Cerebellum (tissue), 4 donors: ENCODE measurements at places on chromosomes 13 and 19. TPM values are rescaled to one million over a fixed set of nuclear protein-coding genes. Genes with fewer than 3 reads are reported as not detected.

SCGB2B2 gene
- 1.6 TPM for total RNA-seq

IRS2 gene
- total RNA-seq, result 8.3 TPM

ZNF723 gene
- not detected for total RNA-seq

PEX11G gene
- total RNA-seq, result 1.4 TPM

FFAR3 gene
- total RNA-seq, result not detected

ADGRL1 gene
- 55.7 TPM for total RNA-seq

GRCh38 chr13:75454497-75454896 is 27.5 kb downstream of the TBC1D4 start:
- DNase-seq, result no peak

DNA sequence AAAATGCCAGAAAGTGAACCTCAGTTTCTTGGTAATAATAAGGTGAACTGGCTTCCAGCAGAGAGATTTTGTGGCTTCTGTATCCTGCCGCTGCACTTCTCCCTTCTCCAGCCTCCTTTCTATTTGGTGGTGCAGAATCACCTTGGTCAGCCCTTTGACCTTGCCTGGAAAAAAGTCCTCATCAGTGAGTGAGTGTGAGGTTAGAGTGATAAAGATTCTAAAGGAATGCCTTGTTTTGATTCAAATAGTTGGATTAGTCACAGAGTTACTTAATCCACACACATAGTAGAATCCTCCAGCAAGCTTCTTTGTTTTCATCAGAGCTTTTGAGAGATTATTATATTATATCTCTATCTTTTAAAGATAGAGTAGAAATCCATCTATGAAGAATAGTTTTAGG is 140.9 kb downstream of the KCNRG start:
- DNase-seq, result no peak

DNA sequence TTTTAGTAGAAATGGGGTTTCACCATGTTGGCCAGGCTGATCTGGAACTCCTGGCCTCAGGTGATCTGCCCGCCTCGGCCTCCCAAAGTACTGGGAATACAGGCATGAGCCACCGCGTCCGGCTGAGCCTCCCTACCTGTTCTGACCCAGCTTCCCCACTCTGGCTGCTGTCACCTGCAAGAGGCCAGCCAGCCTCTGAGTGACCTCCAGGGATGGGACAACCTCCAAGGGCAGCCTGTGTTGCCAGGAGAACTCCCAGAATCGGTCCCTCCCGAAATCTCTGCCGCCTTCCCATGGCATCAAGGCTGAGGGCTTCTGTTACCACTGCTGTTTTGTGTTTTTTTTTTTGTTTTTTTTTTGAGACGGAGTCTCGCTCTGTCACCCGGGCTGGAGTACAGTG is 11.3 kb downstream of the CERS4 start:
- no peak for DNase-seq

DNA sequence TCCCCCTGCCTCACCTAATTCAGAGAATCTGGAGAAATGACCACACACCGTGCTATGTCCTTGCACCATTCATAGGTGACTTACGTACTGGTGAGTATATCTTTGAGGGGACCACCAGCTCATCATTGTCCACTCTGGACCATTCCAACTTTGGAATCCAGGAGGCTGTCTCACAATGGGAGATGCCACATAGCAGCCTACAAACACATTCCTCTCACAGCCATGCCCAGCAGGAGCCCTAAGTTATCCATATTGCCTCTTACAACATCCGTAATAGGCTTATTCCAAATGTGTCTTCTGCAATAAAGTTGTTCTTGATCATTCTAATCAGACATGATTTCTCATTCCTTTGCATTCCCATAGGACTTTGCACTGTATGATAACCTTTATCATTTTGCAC is 436.7 kb downstream of the EFNB2 start:
- no peak for DNase-seq

DNA sequence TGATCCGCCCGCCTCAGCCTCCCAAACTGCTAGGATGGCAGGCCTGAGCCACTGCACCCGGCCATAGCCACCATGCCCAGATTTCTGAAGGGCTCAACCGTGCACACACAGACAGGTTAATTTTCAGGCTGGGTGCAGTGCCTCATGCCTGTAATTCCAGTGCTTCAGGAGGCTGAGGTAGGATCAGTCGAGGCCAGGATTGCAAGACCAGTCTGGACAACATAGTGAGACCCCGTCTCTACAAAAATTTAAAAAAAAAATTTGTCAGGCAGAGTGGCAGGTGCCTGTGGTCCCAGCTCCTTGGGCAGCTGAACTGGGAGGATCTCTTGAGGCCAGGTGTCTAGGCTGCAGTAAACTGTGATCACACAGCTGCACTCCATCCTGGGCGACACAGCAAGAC is 7.6 kb downstream of the TIMM13 start:
- no peak for DNase-seq
